ENCODE measurements at places on chromosomes 5 and 9.
A peak's percentile ranks its signal among the peaks of the same experiment; 100 is the strongest.

DNA sequence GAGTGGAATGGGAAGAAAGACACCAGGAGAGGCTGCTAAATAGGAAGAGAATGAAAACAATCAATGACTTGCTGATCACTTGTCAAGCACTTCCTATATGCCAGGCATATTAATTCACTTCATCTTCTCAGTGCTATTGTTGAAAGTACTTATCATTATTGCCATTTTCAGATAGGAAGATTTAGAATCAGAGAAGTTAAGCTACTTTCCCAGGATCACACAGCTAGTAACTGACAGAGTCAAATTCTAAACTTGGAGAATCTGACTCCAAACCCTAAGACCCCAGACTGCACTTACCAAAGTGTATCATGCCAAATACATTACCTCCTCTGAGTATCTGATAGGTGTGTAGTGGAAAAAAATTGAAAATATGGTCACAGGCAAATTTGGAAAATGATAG lies 236.3 kb downstream of the SPOCK1 start:
- DNase-seq = no peak

- DNase-seq = no peak
Observed at GRCh38 chr5:14188778-14189177, 45.6 kb downstream of the TRIO start.

DNA sequence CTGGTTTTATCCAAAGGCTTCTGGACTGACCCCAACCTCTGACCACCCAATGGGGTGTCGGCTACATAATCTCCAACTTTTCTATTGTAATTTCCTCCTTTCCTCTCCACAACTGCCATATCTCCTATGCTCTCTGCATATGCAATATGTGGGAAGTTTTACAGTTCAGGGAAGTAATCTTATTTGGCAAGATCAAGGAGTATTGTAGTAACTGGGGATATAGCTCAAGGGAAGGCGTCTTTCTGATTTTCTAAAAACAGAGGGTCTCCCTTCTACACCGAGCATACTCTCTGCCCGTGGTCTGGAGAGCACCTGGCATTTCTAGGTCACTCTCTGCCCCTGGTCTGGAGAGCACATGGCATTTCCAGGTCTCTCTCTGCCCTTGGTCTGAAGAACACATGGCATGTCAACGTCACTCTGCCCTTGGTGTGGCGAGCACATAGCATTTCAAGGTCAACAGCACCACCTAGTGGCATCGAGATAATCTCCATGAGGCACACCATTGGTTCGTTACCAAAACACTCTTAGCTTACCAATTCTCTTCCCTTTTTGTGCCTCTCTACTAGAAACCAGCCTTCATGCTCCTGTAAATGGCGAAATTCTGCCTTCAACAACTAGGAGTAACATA lies 616.4 kb upstream of the NUDT12 start:
- peak; percentile 54 for DNase-seq

DNA sequence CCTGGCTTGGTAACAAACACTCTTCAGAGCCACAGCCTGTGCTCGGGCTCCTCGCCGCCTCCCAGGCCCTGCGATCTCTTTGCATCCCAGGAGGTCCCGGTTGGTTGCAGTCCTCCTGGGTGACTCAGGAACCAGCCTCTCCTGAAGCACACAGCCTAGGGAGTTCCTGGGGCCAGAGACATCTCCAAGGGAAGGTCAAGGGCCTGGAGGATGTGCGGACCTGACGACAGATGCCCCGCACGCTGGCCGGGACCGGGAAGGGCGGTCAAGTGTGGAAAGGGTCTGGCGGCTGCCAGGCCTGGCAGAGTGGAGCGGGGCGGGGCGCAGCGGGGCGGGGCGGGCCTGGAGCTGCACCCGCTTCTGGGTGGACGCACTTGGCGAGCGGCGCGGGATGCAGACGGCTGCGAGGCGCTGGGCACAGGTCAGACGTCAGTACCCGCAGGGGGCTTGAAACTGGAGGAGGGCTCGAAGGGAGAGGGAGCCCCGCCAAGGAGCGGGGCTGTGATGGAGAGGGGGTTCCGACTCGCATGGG lies 45.0 kb upstream of the PRSS3 start:
- no peak for DNase-seq

DNA sequence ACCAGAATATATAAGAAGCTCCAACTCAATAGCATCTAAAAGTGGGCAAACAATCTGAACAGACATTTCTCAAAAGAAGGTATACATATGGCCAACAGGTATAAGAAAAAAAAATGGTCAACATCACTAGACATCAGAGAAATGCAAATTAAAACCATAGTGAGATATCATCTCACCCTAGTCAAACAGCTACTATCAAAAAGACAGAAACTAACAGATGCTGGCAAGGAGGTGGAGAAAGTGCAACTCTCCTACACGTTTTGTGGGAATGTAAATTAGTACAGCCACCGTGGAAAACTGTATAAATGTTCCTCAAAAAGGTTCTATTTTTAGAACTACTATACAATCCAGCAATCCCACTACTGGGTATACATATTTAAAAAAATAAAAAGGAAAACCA lies 199.9 kb upstream of the SMC2 start:
- no peak for DNase-seq

DNA sequence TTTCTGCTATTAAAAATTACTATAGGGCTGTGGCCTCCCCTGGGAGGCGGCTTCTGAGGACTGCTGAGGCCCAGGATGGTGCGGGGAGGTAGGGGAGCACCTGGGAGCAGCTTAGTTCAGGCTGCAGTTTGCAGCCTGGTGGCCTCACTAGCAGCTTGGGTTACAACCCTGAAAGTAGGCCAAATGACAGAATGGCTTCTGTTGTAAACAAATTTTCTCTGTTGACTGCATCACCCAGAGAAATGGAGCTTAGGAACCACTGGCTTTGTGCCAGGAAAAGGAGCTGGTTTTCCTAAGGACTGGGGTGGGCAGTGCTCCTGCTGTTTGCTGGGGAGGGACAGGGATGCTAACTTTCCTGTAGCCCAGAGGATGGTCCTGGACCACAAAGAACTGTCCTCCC lies 130.3 kb downstream of the ENTREP1 start:
- no peak for DNase-seq

DNA sequence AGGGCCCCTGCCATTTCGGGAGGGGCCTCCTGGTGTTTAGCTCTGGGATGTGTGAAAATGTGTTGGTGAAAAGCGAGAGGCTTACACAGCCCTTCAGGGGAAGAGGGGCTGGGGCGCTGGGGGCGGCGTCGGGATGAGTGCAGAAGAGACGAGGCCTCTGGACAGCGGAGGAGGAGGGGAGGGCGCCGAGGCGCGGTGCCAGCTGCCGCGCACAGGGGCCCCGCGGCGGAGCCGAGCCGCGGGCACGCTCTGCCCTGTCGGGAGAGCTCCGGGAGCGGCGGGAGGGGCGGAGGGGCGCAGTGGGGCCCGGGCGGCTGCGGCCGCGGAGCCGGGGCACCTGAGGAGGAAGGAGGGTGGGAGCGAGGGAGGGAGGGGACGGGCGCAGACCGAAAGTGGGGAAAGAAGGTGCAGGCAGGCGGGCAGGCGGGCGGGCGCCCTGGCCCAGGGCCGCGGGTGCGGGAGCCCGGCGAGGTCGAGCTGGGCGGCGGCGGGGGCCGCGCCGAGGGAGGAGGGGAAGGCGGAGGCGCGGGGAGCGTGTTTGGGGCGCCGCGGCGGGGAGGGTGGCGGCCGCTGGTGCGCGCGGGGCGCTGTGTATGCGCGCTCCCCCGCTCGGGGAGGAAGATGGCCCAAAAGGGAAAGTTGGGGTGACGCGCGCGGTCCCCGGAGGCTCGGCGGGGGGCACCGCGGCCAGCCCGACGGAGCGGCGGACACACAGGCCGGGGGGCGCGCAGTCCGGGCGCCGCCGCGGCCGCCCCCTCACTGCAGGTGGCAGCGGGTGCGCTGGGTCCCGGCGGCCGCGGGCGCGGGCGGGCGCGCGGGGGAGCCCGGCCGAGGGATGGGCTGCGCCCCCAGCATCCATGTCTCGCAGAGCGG lies at the start of gene PDE8B:
TSS of gene PDE8B (plus strand) at position 590 of the 873 bp plus-strand sequence. CDS start at position 836, 246 bp downstream.
- no peak for DNase-seq

DNA sequence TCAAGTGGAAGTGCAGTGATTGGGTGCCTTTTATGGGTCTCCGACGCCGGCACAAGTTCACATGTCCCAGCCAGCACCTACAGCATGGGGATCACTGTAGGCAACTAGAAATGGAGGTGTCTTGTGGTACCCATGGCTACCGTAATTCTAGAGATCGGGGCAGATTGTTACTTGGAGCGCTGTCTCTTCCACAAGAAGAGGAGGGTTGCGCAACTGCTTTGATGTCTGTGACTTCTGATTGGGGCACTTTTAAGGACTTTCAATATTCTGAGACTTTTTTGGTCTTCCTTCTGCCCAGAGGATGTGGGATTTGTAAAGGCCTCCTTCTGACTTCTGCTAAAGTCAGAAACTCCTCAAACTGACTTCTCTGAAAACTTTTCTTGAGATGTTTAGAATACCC lies 41.9 kb downstream of the GLRX start:
- DNase-seq = no peak

DNA sequence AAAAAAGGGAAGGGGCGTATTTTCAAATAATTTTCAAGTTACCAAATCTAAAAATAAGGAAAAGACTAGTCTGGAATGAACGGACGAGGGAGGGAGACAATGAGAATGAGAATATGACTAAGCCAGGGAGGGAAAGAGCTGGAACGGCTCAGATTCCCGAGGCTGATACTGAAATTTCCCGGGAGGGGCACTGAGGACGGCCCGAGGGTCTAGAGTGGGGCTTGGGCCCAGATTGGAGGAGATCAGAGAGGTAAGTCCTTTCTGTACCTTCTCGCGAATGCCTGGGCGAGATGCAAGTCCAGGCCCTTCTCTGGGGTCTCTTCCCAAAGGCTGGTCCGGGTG lies 3.4 kb upstream of the CCIN start:
- no peak for DNase-seq

DNA sequence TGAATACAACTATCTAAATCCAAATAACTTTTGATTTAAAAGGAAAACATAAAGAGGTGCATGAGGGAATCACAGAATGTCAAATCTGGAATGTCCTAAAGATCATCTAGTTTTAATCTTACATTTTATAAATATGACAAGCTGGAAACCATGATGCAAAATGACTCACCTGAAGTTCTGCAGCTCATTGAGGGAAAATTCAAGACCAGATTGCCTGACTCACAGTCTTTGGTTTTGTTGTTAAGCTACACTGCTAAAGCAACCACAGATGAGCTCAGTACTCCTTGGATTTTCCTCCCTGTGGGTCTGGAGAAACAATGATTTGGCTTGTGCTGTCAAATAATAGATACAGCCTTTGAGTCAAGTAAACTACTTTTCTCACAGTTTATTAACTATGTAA lies 19.1 kb upstream of the EDIL3 start:
- no peak for DNase-seq

GRCh38 chr5:133373121-133373870 lies 239.0 kb downstream of the FSTL4 start:
- DNase-seq = no peak

DNA sequence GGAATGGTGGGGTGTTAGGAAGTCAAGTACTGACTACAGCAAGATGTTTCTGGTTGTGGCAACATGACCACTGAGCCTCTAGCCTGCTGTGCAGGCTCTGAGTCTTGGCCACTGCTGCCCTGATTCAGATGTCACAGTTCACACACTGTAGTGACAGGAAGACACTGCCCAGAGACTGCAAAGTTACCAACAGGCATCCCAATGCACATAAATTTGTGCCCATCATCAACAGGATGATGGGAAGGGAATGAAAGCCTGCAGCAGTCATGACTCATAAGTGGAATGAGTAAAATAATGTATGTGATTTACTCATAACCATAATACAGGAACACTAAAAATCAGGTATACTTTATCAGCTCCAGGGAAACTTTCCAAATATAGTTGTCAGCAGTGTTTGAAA lies 251.6 kb upstream of the HAPLN1 start:
- no peak for DNase-seq

- no peak for DNase-seq
Observed at GRCh38 chr5:131534974-131535373, 100.1 kb downstream of the RAPGEF6 start.

DNA sequence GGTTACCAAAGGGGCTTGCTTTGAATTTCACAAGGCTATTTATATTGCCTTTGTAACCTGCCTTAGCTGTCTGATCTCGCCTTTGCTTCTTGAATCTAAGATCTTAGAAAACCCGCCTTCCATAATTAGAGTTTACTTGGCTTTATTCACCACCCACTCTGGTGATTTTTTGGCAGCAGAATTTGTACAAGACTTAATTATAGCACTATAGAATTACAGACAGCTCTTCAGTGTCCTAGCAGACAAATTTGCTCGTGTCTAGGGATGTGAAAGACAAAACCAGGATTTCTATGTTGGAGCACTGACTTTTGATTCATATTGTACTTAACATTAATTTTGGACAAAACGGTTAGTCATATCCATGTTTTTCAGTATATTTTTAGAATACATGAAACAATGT lies 306.6 kb downstream of the ADGRV1 start:
- no peak for DNase-seq

DNA sequence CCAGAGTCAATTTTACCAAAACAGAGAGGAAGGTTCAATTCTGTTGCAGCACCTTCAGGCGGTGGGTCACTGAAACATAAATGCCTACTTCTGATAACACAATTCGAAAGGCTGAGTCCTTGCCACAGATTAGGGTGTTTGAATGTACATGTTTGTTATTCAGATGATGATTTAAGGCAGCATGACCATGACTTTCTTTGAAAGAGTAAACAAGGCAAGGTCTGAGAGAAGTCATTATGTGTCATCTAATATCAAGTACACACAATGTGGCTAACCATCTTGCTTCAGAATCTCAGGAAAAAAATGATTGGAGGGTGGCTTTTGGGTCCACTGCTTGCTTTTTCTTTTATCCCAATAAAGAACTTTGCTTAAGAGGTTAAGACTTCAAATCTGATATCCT lies 457.5 kb downstream of the TAF11L14 start:
- no peak for DNase-seq

GRCh38 chr9:129383019-129383560 lies 205.0 kb upstream of the IER5L start:
- no peak for DNase-seq

DNA sequence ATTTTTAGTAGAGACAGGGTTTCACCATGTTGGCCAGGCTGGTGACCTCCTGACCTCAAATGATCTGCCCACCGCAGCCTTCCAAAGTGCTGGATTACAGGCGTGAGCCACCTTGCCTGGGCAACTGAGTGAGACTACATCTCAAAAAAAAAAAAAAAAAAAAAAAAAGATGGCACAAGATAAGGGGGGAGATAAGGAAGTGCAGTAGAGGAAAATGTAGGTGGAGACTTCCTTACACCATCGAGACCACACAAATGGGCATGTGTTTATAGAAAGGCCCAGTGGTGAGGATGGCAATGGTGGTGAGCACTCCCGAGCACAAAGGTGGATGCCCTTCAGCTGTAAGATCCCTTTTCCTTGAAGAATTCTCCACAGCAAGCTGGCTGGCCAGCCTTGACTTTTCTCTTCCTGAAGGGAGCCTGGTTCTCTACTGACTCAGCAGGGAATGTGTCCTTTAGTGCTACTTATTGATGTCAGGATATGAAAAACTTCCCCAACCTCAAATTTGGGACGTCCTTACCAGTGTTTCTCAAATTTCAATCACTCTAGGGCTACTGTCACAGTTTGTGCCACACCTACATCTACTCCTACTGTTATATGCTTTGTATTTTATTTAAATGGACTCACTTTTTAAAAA lies 28.2 kb downstream of the ERGIC1 start:
- no peak for DNase-seq
